ENCODE measurements at places on chromosomes 11 and 22.

DNA sequence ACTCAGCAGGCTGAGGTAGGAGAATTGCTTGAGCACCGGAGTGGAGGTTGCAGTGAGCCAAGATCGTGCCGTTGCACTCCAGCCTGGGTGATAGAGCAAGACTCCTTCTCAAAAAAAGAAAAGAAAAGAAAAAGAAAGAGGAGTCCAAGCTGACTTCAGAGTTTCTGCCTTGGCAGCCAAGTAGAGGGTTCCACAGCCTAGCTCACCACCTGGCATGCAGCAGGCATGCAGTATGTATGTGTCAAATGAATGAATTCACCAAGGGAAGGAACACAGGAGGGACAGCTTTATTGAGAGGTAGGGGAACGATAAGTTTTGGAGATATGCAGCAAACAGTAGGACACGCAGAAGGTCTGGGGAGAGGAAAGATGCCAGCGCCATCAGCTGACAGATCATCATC, 230.4 kb downstream of the BUD13 start:
- no peak for DNase-seq
- H3K36me3 ChIP-seq: no peaks in the 10 kb centered on the region
- no peaks in the 10 kb centered on the region for H3K4me1 ChIP-seq
- H3K27ac ChIP-seq: no peak overlapping the region
- no peak overlapping the region for H3K4me3 ChIP-seq
- peaks cover 9% of the 10 kb centered on the region for H3K27me3 ChIP-seq

- no peaks in the 10 kb centered on the region for H3K27me3 ChIP-seq
- H3K4me1 ChIP-seq: peaks cover 4% of the 10 kb centered on the region
- no peak for DNase-seq
- no peak overlapping the region for H3K4me3 ChIP-seq
Observed at GRCh38 chr11:117332843-117333242, 5.2 kb downstream of the CEP164 start.

DNA sequence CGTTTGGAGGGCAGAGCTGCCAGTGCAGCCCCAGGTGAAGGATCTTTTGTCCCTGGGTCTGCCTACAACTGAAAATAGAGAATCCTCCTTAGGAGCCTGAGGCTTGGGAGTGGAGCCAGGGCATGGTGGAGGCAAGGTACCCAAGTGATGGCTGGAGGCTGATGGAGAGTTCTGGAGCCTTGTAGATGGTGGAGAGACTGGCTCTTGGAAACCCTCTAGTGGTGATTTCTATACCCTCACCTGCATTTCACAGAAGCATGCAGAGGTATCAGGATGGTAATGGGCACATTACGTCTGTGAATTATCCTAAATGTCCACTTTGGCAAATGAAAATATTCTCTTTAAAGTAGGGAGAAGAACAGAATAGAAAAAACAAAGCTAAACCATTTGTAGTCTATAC, 44.4 kb downstream of the INSC start:
- H3K36me3 ChIP-seq: no peaks in the 10 kb centered on the region
- H3K27ac ChIP-seq: no peak overlapping the region
- no peak overlapping the region for H3K4me3 ChIP-seq
- DNase-seq: no peak

- no peak overlapping the region for H3K27ac ChIP-seq
- H3K27me3 ChIP-seq: peaks cover 3% of the 10 kb centered on the region
- no peak overlapping the region for H3K4me3 ChIP-seq
- H3K4me1 ChIP-seq: no peaks in the 10 kb centered on the region
- no peak for DNase-seq
Observed at GRCh38 chr11:70819022-70819421, 420.7 kb downstream of the CTTN start.

- no peak overlapping the region for H3K27ac ChIP-seq
- H3K27me3 ChIP-seq: peaks cover 18% of the 10 kb centered on the region
- peaks cover 3% of the 10 kb centered on the region for H3K36me3 ChIP-seq
Observed at GRCh38 chr11:128644576-128644975, 49.3 kb upstream of the FLI1 start.

DNA sequence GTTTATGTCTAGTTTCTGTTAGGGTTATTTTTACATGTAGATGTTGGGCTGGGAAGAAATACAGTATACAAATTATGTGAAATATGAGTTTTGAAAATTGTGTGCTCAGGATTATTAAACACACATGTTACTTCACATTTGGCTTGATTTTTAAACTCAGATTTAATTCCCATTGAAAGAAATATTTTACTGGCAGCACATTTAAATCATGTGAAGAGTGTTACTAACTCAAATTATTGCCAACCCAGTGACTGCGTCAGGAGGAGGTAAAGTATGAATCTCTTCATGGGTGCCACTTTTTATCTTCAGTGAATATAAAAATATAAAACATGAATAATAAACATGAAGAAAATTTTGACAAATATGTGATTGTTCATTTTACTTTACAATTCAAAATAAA, 457.5 kb upstream of the CCDC179 start:
- no peak overlapping the region for H3K27ac ChIP-seq
- DNase-seq: no peak
- H3K27me3 ChIP-seq: no peaks in the 10 kb centered on the region

DNA sequence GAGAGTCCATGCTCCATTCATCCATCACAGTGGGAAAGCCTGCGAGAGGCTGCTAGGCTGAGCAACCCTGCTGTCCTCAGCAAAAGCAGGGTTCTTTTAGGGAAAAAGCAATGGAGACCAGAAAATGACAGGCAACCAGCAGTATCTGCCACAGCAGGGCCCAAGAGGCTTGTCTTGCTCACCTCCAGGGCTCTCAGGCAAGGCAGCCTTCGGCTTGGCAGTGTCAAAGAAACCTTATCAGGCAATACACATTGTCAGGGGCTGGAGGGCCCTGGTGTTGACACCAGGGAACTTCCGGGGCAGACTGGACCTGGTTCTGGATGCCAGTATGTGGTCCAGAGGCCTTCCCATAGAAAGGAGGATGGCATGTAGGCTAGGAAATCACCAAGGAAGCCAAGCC, 10.2 kb upstream of the TLCD5 start:
- H3K36me3 ChIP-seq: no peaks in the 10 kb centered on the region
- no peaks in the 10 kb centered on the region for H3K4me1 ChIP-seq
- no peak overlapping the region for H3K27ac ChIP-seq
- no peak for DNase-seq
- peaks cover 20% of the 10 kb centered on the region for H3K27me3 ChIP-seq

- H3K36me3 ChIP-seq: no peaks in the 10 kb centered on the region
- no peak for DNase-seq
- no peak overlapping the region for H3K4me3 ChIP-seq
Observed at GRCh38 chr22:27456696-27457503, 344.7 kb downstream of the MN1 start.

Measured in activated CD8-positive, alpha-beta memory T cell treated with anti-CD3 and anti-CD28 coated beads, Interleukin-2, amount 10 ng/mL, durations not matched to agents 7 days and 5 days (primary cell).